Central memory CD8-positive, alpha-beta T cell (primary cell): ENCODE measurements at places on chromosomes 1 and 21.

DNA sequence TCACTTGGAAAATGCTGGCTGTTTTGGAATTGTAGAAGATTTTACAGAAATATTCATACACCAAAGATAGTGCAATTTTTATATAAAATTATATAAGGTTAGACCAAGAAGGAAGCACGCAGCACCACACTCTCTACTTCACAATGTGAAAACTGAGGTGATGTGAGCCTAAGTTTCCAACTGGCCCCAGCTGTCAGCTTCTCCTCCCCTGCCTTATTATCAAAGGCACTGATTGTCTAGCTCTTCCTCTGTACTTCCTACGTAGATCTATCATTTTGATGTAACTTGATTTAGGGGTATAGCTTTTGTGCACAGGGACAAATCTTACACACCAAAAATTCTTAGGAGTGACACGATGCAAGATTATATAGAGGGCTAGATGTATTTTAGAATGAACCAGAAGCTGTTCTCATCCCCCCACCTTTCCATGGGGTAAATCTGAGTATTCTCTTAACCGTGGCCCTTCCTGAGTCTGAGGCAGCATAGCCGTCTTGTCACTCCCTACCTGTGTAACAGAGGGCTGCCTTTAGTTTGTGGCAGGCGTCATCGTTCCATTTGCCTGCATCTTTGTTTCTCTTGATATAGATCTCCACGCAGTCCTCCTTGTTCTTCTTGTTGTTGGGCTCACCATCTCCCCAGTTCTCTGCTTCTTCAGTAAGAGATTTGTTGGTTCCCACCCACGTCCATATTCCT, 3.4 kb downstream of the SELL start:
- H3K27ac ChIP-seq, result peak overlapping the region; percentile 84
- peak overlapping the region; percentile 85 for H3K4me3 ChIP-seq
- H3K27me3 ChIP-seq, result no peaks in the 10 kb centered on the region

- peak overlapping the region; percentile 92 for H3K4me3 ChIP-seq
- peaks cover 18% of the 10 kb centered on the region for H3K4me1 ChIP-seq
- H3K36me3 ChIP-seq, result peaks cover 25% of the 10 kb centered on the region
These were observed 580 bp downstream of the RBM34 start for GRCh38 chr1:235160383-235160956.

DNA sequence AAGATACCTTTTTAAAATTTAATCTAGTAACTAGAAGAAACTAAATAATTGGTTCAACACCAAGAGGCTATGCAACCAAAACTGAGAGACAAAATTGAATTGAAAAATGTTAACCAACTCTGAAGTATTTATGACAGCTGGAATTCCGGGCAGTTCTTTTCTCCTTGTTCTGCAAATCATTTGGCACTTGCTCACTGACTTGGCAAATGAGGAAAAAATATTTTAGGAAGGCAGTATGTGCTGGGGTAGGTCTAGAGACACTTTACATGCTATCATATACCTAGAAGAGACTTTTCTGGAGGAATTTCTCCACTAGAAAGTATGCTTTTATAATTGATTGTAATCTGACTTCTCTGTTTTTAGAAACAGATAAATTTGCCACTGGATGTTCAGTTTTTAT, 22.1 kb upstream of the SH3D21 start:
- H3K27ac ChIP-seq, result no peak overlapping the region
- H3K27me3 ChIP-seq, result no peaks in the 10 kb centered on the region
- peaks cover 48% of the 10 kb centered on the region for H3K36me3 ChIP-seq
- H3K4me3 ChIP-seq, result no peak overlapping the region

GRCh38 chr1:231460614-231461013, 38.5 kb upstream of the EGLN1 start:
- peaks cover 27% of the 10 kb centered on the region for H3K4me1 ChIP-seq
- peak overlapping the region; percentile 5 for H3K27ac ChIP-seq
- peak; percentile 71 for DNase-seq

GRCh38 chr1:234398849-234399381, 25.7 kb downstream of the COA6 start:
- H3K27me3 ChIP-seq, result no peaks in the 10 kb centered on the region
- H3K4me1 ChIP-seq, result peaks cover 46% of the 10 kb centered on the region
- peak overlapping the region; percentile 45 for H3K4me3 ChIP-seq
- peaks cover 4% of the 10 kb centered on the region for H3K36me3 ChIP-seq
- peak overlapping the region; percentile 70 for H3K27ac ChIP-seq
- no peak for DNase-seq

DNA sequence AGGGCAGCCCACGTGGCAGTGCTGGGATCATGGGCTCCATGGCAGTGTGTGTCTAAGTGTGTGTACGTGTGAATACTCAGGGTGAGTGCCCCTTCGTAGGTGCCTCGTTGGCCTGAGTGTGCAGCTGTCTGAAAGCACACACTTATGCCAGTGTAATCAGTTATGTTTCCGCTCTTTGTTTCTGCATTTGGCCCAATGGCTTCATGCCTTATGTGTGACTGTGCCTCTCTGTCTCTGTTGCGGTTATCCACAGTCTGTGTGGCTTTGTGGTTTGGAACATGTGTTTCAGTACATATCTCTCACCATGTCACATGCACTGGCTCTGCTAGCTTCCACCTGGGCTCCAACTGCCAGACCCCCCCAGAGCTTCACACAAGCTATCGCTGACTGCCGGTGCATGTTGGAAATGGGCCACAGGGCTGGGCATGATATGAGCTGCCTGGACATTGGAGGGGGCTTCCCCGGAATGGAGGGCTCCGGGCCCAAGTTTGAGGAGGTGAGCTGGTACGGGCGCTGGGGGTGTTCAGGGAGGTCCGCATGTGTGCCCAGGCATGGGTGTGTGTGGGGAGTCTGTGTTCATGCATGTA, 70.3 kb upstream of the TINAGL1 start:
- H3K4me3 ChIP-seq, result no peak overlapping the region
- H3K4me1 ChIP-seq, result peaks cover 12% of the 10 kb centered on the region
- H3K27me3 ChIP-seq, result peaks cover 49% of the 10 kb centered on the region
- DNase-seq, result no peak

DNA sequence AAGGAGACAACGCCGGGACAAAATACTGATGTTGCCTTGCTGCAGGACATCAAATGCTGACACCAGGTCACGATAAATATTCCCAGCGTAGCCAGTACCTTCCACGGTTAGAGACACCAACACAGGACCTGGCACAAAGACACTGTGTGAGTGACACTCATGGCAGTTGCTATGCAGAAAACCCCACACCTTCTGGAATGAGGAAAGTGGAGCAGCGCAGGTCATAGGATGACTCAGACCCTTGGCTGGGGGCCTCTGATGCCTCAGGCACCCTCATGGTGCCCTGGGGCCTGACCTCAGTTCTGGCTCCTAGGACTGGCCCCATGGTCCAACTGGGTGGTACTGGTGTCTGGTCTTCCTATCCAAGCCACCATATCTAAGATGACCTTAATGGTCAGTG, 7.0 kb downstream of the DCST2 start:
- no peaks in the 10 kb centered on the region for H3K4me1 ChIP-seq
- no peak for DNase-seq
- H3K4me3 ChIP-seq, result no peak overlapping the region
- no peak overlapping the region for H3K27ac ChIP-seq
- peaks cover 1% of the 10 kb centered on the region for H3K36me3 ChIP-seq
- H3K27me3 ChIP-seq, result peaks cover 13% of the 10 kb centered on the region

GRCh38 chr1:236854605-236854983, 59.5 kb downstream of the MTR start:
- no peak for DNase-seq
- H3K4me3 ChIP-seq, result no peak overlapping the region
- peak overlapping the region; percentile 8 for H3K27ac ChIP-seq
- peaks cover 6% of the 10 kb centered on the region for H3K4me1 ChIP-seq

DNA sequence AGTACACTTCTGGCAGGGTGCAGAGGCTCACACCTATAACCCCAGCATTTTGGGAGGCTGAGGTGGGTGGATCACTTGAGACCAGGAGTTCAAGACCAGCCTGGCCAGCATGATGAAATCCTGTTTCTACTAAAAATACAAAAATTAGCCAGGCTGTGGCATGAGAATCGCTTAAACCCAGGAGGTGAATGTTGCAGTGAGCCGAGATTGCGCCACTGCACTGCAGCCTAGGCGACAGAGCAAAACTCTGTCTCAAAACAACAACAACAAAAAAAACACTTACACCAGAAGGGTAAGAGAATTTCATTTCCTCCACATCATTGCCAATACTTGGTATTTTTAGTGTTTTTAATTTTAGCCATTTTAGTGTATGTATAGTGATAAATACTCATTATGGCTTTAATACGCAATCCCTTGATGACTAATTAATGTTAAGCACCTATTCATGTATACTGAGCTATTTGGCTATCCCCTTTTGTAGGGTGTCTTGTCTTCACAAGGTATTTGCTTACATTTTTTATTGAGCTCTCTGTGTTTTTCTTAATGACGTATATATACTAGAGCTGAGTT, 77.1 kb upstream of the TNR start:
- DNase-seq, result no peak
- no peak overlapping the region for H3K27ac ChIP-seq
- H3K36me3 ChIP-seq, result peaks cover 2% of the 10 kb centered on the region
- peaks cover 32% of the 10 kb centered on the region for H3K27me3 ChIP-seq
- H3K4me3 ChIP-seq, result no peak overlapping the region
- H3K4me1 ChIP-seq, result no peaks in the 10 kb centered on the region

DNA sequence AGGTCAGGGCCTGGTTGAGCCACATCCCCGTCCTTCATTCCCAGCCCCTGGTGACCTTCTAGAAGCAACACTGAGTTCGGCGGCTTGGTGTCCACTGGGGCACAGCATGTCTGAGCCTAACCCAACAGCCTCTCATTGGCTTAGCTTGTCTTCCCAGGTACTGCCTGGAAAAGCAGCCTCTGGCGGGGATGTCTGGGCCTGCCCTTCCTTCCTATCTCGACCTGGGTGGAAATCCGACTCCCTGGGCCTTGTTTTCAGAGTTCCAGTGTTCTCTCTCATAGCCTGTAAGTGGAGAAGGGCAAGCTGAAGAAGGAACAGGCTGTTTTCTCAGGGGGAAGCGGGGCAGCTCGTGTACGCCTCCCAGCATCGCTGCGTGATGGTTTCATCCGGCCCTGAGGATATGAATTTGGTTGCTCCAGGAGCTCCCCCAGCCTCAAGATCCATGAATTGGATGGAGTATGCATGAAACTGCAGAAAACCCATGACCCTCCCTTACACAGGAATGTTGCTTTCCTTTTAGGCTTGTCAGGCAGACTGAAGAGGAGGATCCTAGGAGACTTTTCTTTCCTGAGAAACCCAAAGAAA, 116.5 kb upstream of the IRF2BP2 start:
- H3K4me3 ChIP-seq, result no peak overlapping the region
- H3K4me1 ChIP-seq, result peaks cover 53% of the 10 kb centered on the region
